Pancreas (tissue), 10 donors: ENCODE measurements at places on chromosomes 4 and X.
A peak's percentile ranks its signal among the peaks of the same experiment; 100 is the strongest.

GRCh38 chr4:8856835-8857621 lies 14.6 kb downstream of the HMX1 start:
- DNase-seq, result no peak

GRCh38 chr4:32697281-32697814 lies 1977.2 kb downstream of the PCDH7 start:
- DNase-seq, result no peak

DNA sequence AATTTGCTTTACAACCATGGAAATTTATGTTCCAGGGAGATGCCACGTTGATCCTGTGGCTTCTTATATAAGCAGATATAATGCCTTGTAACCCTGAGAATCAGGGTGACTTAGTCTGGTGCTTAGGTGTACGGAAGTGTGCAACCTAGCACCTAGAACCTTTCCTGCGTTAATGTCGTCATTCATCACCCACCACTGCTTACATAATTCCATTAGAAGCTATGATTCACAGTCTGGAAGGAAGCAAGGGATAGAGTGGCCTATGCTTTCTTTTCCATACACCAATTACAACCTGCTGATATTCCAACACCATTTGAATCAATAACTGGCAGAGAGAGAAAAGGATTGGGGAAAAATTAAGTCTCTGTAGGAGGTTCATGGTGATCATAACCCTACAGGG lies 17.3 kb upstream of the CXCL8 start:
- no peak for DNase-seq

DNA sequence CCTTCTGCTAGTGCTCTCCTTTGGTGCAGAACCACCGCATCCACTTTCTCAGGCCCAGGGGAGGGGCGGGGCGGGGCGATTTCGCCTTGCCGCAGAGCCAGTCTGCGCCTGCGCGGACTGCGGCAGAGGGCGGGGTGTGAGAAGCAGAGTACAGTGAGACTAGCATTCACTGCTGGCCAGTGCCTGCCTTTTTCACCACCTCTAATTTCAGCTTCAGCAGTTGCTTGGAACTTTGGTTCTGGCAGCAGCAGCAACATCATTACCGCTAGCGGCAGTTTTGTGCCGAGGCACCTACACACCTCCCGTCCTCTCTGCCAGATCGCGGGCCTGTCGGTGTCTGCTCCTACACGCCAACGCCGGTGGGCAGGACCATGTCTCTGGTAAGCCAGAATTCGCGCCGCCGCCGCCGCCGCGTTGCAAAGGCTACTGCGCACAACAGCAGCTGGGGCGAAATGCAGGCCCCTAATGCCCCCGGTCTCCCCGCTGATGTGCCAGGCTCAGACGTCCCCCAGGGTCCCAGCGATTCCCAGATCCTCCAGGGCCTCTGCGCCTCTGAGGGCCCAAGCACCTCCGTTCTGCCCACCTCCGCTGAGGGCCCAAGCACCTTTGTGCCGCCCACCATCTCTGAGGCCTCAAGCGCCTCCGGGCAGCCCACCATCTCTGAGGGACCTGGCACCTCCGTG lies at the start of gene MAGEE1:
Gene MAGEE1, plus strand, starts transcription at position 151 of the 683 bp plus-strand sequence. Its CDS starts 221 bp downstream, at position 372.
- DNase-seq, result peak; percentile 68
